Activated CD8-positive, alpha-beta memory T cell treated with anti-CD3 and anti-CD28 coated beads for 4 hours (primary cell): ENCODE measurements at places on chromosomes 13 and 19.

GRCh38 chr13:46562152-46562551, 9.2 kb downstream of the LRCH1 start:
- no peak for DNase-seq

- no peak for DNase-seq
Observed at GRCh38 chr13:30429235-30429634, 6.9 kb downstream of the UBE2L5 start.

GRCh38 chr19:52749780-52750179, 14.9 kb upstream of the ZNF611 start:
- DNase-seq: no peak

- DNase-seq: no peak
Observed at GRCh38 chr19:2274931-2275535, 6.9 kb downstream of the PEAK3 start.

GRCh38 chr19:53086949-53087348, 16.3 kb downstream of the ZNF160 start:
- DNase-seq: no peak

GRCh38 chr13:100854006-100854405, 179.4 kb upstream of the TMTC4 start:
- DNase-seq: no peak

DNA sequence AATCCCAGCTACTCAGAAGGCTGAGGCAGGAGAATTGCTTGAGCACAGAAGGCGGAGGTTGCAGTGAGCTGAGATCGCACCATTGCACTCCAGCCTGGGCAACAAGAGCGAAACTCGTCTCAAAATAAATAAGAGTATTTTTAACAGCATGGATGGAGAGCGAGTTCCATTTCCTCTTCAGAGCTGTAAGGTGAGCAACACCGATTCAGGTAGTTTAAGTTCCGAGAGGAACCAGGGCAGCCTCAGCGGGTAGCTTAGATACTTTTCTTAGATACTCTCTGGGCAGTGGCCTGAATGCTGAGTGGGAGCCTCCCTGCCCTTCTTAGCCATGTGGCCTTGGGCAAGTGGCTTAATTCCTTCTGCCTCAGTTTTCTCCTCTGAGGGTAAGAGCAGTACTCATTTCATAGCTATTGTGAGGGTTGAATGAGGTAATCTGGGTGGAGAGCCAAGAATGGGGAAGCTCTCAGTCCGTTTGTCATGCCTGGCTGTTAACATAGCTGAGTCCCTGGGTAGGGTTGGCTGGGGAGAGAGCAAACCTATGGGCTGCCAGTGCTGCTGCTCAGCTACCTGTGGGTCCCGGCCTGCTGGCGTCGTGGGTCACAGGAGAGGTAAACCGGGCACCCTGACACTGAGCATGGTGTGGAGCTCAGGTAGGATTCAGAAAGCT, 4.1 kb downstream of the ATP11A start:
- DNase-seq: no peak

DNA sequence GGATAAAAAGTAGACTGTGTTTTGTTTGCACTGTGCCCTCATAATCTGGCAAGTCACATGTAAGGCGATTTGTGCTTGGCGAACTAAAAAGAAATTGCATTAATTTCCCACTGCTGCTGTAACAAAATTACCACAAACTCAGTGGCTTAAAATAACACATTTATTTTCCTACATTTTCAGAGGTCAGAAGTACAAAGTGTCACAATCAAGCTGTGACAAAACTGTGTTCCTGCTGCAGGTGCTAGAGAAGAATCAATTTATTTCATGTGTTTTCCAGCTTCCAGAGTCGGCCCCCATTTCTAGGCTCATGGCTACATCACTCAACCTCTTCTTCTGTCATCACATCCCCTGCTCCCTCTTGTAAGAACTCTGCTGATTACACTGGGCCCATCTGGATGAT, 158.6 kb upstream of the UFM1 start:
- DNase-seq: no peak

GRCh38 chr13:41916173-41916954, 44.5 kb downstream of the VWA8 start:
- DNase-seq: no peak

- DNase-seq: no peak
Observed at GRCh38 chr19:32874605-32875004, 5.0 kb upstream of the SLC7A9 start.

- DNase-seq: no peak
Observed at GRCh38 chr13:113864273-113864890, 506 bp upstream of the GAS6 start.

GRCh38 chr19:14497228-14497921, 1.4 kb upstream of the GIPC1 start:
- DNase-seq: no peak

DNA sequence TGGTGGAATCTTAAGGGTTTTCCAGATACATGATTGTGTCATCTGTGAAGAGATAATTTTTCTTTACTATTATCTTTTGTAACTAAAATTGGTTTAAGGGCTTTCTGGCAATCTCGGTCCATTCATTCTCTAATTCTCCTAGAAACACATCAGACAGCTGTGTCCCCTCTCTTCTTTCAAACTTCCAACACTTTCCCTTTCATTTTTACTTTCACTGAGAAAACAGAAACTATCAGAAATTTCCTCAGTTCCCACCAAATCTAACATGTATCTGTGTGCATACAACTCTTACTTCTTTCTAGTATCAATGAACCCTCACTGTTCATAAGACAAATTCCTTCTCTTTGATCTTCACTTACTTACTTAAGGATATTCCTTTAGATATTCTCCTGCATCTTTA, 40.2 kb downstream of the KCNRG start:
- no peak for DNase-seq

DNA sequence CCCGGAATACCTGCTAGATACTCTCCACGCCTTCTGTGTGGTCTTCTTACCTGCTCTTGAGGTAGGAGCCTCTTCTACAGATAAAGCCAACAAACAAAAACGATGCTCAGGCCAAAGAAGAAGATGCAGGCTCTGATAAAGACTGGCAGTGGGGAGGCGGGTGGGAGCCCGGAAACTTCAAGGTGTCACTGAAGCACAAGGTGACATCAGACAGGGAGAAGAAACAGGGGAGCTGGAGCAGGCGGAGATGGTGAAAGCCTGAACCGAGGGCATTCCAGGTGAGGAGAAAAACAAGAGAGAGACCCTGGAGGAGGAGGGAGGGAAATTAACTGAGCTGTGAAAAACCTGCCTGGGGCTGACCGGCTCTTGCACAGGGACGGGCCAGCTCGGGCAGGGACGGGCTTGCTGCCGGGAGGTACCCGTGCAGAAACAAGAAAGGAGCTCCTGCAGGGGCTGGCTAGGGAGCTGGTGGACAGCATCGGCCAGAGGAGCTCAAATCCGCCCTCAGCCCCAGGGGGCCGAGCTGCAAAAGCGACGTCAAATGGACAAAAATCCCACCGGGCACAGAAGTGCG, 19.0 kb downstream of the GNG7 start:
- DNase-seq: no peak

GRCh38 chr19:16026131-16026530, 50.2 kb upstream of the TPM4 start:
- DNase-seq: no peak
